ENCODE measurements at places on chromosomes 7 and 10.

DNA sequence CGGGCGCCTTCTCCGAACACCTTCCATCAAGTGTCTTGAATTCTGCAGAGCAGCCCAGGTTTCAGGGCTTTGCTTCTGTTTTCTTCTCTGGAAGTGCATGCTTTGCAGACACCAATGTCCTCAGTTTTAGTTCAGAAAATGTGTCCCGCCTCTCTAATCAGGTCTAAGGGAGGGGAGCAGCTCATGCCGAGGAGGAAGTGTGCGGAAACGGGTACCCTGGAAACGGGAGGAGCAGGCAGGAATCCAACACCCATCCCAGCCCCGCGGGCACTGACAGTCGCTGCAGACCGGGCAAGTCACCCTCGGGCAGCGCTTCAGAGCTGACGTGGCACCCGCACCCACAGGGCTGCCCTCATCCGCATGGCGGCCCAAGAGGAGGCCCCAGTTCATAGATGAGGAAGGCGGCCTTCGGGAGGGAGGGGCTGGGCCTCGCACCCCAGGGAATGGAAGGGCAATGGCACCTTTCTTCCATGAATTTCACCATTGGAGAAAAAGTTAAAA lies 338.7 kb downstream of the DNAJB6 start:
- DNase-seq: no peak

- DNase-seq: no peak
Observed at GRCh38 chr10:47243791-47244190, 56.2 kb upstream of the GDF10 start.

- DNase-seq: no peak
Observed at GRCh38 chr10:48807791-48808470, 123.3 kb downstream of the WDFY4 start.

DNA sequence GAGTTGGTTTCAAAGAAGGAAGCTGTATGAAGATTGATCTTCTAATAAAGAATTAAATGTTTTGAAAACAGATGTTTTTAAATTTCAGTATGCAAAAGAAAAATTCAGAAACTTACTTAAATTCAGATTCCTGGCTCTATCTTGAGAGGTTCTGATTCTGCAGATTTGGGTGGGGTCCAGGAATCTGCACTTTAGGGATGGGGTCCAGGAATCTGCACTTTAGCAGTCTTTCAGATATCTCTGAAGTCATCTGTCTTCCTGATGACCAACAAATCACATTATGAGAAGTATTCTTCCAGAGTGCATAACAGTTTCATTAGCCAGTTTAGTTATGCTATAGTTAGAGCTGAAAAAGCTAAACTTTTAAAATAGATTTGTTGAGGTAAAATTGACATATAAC lies 24.1 kb downstream of the ABRAXAS2 start:
- no peak for DNase-seq

GRCh38 chr7:151599401-151600227 lies 79.9 kb upstream of the RHEB start:
- DNase-seq: peak; percentile 67

- DNase-seq: no peak
Observed at GRCh38 chr7:41955451-41955850, 252.6 kb upstream of the INHBA start.

GRCh38 chr10:2813286-2813685 lies 254.1 kb upstream of the PFKP start:
- no peak for DNase-seq

DNA sequence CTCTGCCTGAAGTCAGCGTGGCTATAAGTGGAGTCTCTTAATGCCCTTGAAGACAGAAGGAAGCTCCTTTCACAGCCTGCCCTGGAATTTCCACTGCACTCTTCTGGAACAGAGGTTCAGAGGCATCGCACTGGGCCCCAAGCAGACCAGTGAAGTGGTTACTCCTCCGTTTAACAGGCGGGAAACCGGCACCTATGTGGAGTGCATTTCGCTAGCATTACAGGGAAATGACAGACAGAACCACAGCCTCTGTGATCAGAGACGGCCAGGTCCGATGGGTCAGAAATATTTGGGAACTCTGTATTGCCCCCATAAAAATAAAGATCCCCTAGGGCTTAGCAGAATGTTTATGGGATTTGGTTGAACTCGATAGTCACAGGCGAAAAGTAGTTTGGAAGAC lies 406.9 kb upstream of the PRKCQ start:
- DNase-seq: no peak

GRCh38 chr10:132785723-132786475 lies at the start of gene NKX6-2:
TSS of gene NKX6-2 (minus strand) at chr10:132786147. CDS start at chr10:132785948, 199 bp downstream.
- no peak for DNase-seq

GRCh38 chr10:82932451-82932850 lies 1057.5 kb downstream of the NRG3 start:
- DNase-seq: no peak

GRCh38 chr10:69047111-69047832 lies 40.6 kb upstream of the SRGN start:
- no peak for DNase-seq

- DNase-seq: no peak
Observed at GRCh38 chr10:14833106-14833505, 4.7 kb downstream of the CDNF start.

- DNase-seq: no peak
Observed at GRCh38 chr7:593324-594115, 73.9 kb upstream of the PDGFA start.

GRCh38 chr7:135844903-135845302 lies 96.3 kb upstream of the FAM180A start:
- DNase-seq: no peak

DNA sequence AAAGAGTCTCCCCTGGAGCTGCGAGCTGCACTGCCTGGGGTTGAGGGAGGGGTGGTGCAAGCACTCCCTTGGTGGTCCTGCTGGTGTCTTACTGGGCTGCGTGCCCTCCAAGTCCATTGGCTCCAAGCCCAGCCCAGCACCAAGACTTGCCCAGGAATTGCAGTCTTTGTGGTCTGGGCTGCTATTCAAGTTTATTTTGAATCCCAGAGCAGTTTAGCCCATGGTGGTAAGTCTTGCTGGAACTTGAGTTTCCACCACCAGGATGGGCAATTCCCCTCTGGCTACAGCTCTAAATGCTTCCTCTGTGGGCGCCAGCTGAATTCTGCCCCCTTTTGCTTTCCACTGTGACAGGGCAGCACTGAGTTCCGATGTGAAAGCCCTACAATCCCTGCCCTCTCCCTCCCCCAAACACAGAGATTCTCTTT lies 25.1 kb downstream of the GALNT11 start:
- peak; percentile 19 for DNase-seq

- no peak for DNase-seq
Observed at GRCh38 chr7:63065684-63066083, 933.0 kb upstream of the ZNF722 start.

- no peak for DNase-seq
Observed at GRCh38 chr7:17467386-17467945, 169.0 kb downstream of the AHR start.

DNA sequence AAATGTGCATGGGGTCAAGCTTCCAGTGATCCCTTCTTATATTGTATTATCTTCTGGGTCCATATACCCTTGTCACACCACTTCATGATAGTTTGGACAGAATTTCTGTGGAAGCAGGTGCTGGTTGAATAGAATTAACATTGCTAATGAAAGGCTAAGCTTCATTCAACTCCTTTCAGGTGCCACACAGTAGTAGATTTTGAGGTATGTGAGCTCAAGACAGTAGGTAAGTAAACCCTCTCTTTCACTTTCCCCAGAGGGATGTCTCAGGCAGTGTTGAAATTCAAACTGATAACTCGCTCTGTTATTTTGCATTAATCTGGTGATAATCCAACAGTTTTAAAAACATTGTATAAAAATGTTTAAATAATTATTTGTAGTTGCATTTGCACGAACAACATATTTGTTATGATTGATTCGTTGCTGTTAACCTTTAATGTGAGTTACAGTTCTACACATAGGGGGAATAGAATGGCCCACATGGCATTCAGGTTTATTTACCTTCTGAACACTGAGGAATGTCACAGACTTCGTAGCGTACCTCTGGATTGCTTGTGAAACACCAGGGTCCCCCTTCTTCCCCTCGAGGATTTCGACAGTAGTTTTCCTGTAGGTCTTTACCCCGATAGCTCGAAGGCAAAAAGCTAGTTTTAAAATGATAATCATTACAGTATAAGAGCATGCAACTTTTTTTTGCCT lies 18.1 kb downstream of the HGF start:
- DNase-seq: no peak

- no peak for DNase-seq
Observed at GRCh38 chr10:116947841-116948529, 57.0 kb downstream of the SHTN1 start.

DNA sequence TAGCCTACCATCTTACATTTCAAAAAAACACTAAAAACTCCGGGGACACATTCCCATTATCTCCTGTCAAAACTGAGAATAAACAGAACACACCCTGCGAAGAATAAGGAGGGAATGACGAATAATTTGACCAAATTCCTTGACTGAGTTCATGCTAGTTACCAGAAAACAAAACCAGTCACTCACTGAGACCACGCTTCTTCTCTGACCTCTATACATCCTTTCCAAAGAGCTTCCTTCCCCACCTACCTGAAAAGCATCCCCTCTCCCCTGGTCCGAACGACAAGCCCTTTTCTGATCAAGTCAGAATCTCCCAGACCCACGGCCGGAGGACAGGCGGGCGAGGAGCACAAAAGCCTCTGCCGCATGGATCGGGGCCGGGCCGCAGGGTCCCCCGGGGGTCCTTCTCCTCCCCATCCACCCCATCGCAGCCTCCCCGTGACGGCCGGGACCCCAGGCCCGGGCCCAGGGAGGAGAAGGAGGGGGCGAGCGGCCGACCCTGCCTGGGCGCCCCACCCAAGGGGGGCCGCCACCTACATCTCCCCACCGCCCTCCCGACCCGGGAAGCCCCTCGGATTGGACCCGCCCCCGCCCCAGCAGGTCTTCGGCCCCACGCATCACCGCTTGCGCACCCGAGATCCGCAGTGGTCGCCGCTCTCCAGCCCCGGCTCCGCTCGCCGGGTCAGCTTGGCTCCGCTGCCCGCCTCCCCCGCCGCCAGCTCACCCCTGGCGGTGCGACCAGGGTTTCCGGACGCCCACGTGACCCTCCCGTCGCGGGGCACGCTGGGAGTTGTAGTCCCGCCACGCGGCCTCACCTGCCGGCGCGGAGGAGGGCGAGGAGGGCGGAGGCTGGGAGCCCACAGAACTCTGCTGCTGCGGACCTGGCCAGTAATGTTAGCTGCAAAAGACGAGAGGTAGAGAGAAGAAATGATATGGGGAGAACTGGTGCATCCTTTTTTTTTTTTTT lies at the start of gene SLC37A3:
Gene SLC37A3, minus strand, starts transcription at position 747 of the 967 bp plus-strand sequence. CDS start 16,004 bp downstream, outside the sequence.
- no peak for DNase-seq

DNA sequence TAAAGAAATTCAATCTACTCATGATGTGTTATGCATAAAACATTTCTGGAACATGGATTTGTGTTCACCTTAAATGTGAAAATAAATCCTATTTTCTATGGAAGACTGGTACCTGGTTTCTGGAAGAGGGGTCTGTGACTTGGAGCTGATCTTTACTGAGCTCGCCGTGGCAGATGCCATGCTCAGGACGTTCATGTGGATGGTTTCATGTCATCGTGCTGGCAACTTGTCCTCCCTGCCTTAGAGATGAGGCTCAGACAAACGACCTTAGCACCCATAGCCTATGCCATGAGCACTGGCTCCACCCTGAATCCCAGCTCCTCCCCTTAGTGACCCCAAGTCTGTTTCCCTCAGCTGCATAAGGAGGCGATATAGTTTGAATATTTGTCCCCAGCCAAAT lies 7.3 kb downstream of the PPIF start:
- DNase-seq: no peak

DNA sequence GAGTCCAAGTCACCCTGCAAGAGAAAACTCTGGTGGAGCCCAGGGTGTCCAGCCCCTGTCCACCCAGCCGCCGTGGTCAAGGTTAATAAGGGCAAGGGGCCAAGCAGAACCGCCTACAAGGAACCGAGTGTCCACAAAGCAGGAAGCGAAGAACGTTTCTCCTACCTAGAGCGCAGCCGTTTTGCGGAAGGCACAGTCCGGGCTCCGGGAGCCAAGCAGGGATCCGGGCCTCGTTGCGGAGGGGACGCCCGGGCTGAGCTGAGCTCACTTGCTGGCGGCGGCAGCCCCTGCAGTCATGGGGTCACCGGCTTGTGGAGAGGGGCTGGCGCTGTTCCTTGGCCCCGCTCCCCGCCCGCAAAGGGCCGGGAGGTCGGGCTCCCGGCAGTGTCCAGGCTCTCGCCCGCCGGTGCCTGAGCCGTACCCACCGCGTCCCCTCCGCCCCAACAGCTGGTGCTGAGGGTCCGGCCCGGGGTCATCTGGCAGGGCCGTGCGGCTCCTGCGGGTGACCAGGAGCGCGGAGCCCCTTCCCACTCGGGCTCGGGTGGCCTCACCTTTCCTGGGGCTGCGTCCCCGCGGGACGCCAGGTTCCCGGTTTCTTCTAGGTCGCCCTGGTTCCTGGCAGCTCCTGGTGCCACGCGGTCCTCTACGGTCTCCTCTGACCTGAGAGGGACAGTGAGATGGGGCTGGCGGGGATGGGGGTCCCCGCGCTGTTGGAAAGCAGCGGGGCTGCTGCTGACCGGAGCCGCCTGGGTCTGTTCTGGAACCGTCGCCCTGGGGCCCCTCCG lies 14.0 kb upstream of the ZNF273 start:
- DNase-seq: no peak

GRCh38 chr10:132783165-132783939 lies 2.6 kb downstream of the NKX6-2 start:
- DNase-seq: no peak

- no peak for DNase-seq
Observed at GRCh38 chr7:103989200-103989784, at the start of gene RELN. TSS of gene RELN (minus strand) at chr7:103989658. CDS start at chr7:103989356, 302 bp downstream.

DNA sequence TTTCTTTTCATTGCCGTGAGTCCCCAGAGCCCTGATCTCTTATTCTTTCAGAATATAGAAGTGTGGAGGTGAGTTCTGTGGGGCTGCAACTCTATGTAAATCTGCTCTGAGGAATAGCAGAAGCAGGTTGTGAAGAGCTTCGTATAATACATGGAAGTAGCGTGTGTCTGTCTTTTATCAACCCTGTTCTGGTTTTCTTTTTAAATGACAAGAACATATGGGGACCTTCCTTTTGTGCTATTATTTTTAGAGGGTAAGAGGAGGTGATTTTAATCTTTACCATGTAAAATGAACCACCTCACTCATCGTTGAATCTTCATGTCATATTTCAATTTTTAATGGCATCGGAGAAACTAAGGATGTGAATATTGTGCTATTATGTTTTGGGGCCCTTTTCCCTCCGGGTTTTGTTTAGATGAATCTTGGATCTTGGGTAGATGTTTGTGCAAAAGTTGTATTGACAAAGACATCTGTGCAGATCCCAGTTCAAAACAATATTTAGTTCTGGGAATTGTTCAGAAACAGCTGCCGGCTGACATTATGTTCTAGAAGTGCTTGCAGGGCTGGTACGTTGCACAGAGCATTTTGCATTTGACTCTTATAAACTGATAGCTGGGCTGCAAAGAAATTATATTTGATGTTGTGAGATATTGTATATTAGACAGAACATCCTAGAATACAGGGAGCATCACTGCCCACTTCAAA lies 46.7 kb downstream of the PLXDC2 start:
- no peak for DNase-seq
